Sigmoid colon (tissue), 7 donors: ENCODE measurements at places on chromosomes 6 and 20. TPM values are rescaled to one million over a fixed set of nuclear protein-coding genes. Genes with fewer than 3 reads are reported as not detected.

GRCh38 chr6:72102561-72102960 lies 216.2 kb downstream of the RIMS1 start:
- H3K4me3 ChIP-seq: no peak overlapping the region
- no peaks in the 10 kb centered on the region for H3K4me1 ChIP-seq
- no peak overlapping the region for H3K27ac ChIP-seq
- H3K36me3 ChIP-seq: no peaks in the 10 kb centered on the region

- DNase-seq: peak; percentile 79
- peak overlapping the region; percentile 99 for H3K27ac ChIP-seq
- no peaks in the 10 kb centered on the region for H3K27me3 ChIP-seq
- no peaks in the 10 kb centered on the region for H3K4me1 ChIP-seq
These were observed 659 bp downstream of the MCUR1 start for GRCh38 chr6:13813621-13814175.

GRCh38 chr20:38432292-38432691 lies 2.8 kb downstream of the SNHG17 start:
- no peaks in the 10 kb centered on the region for H3K27me3 ChIP-seq
- no peak overlapping the region for H3K4me3 ChIP-seq
- peaks cover 44% of the 10 kb centered on the region for H3K36me3 ChIP-seq
- H3K27ac ChIP-seq: no peak overlapping the region
- H3K4me1 ChIP-seq: peaks cover 15% of the 10 kb centered on the region

Gene SYNDIG1
- not detected for total RNA-seq

Gene DNAH8
- total RNA-seq: not detected
